Thoracic aorta endothelial cell (primary cell): ENCODE measurements at places on chromosomes 6 and 20. TPM values are rescaled to one million over a fixed set of nuclear protein-coding genes. Genes with fewer than 3 reads are reported as not detected.

Gene TTK
- 38.8 and 92.8 TPM in 2 replicates for total RNA-seq

Gene RSPH9
- total RNA-seq, result 0.14 and 0.27 TPM in 2 replicates

Gene ASIP
- total RNA-seq, result not detected in 2 replicates

Gene BTN1A1
- total RNA-seq, result not detected in 2 replicates

Gene ENPP1
- 5.2 and 8.1 TPM in 2 replicates for total RNA-seq

Gene STMND1
- not detected in 2 replicates for total RNA-seq

Gene DYNLT2
- 1.4 and 2.5 TPM in 2 replicates for total RNA-seq

Gene PDSS2
- total RNA-seq, result 11.7 and 12.2 TPM in 2 replicates

Gene ARFGEF3
- 10.6 and 16.2 TPM in 2 replicates for total RNA-seq

Gene SULF2
- total RNA-seq, result 41.2 and 92.0 TPM in 2 replicates

Gene DNAH8
- total RNA-seq, result 0.07 and 0.13 TPM in 2 replicates

Gene GSTA3
- total RNA-seq, result not detected in 2 replicates
